Occipital lobe (tissue), 3 donors: ENCODE measurements at places on chromosomes 7 and 10. TPM values are rescaled to one million over a fixed set of nuclear protein-coding genes. Genes with fewer than 3 reads are reported as not detected.

GRCh38 chr7:44961844-44962482 lies 16.9 kb downstream of the MYO1G start:
- DNase-seq, result no peak

GRCh38 chr10:108445746-108446145 lies 1281.2 kb upstream of the SORCS1 start:
- DNase-seq, result no peak

- no peak for DNase-seq
These were observed 114.5 kb upstream of the INHBA start for GRCh38 chr7:41817386-41817785.

DNA sequence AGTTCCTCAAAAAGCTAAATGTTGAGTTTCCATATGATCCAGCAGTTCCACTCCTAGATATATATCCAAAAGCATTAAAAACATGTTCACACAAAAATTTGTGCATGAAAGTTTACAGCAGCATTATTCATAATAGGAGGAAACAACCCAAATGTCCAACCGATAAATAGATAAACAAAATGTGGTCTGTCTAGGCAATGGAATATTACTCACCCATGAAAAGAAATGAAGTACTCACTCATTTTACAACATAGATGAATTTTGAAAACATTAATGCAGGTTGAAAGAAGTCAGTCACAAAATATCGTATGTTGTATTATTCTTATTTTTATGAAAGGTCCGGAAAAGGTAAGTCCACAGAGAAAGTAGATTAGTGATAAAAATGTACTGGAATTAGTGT lies 34.0 kb downstream of the BMPR1A start:
- DNase-seq, result no peak

- no peak for DNase-seq
These were observed 149.1 kb upstream of the ADO start for GRCh38 chr10:62655337-62655994.

DNA sequence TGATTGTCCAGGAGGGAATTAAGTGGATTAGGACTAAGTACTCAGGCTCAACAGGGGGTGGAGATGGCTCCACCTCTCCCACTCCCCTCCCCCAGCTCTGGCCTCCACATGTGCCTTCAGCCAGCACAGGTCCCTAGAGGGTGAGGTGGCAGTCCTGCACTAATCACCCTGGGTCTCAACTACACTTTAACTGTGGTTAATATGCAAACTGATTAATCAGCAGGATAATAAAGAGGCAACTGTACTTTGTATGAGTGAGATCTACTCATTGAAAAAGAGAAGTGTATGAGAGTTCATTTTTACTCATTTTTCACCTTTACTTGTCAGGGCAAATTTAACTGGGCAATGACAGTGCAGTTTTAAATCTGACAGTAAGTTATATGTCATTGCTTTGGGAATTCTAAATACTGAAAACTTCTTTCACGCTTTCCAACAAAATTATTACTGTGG lies 223.8 kb upstream of the CCDC6 start:
- no peak for DNase-seq

GRCh38 chr7:11207565-11207964 lies 233.9 kb downstream of the PHF14 start:
- DNase-seq, result no peak

DNA sequence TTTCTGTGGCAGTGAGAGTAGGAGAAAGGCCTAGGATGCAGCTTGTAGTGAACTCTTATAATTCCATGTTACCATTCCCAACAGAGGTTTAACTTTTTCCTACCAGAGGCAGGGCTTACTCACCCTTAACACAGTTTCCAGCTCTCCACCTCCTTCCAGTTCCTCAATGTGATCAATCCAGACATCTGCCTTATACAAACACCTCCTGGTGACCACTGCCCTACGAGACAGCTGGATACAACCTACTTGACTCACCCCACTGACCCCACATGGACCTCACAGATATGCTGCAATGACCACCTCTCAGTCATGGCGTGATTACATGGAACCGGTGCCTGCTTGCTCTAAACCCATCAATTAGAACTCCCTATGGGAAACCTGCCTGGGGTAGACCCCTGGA lies 326.5 kb downstream of the TNS3 start:
- DNase-seq, result no peak

DNA sequence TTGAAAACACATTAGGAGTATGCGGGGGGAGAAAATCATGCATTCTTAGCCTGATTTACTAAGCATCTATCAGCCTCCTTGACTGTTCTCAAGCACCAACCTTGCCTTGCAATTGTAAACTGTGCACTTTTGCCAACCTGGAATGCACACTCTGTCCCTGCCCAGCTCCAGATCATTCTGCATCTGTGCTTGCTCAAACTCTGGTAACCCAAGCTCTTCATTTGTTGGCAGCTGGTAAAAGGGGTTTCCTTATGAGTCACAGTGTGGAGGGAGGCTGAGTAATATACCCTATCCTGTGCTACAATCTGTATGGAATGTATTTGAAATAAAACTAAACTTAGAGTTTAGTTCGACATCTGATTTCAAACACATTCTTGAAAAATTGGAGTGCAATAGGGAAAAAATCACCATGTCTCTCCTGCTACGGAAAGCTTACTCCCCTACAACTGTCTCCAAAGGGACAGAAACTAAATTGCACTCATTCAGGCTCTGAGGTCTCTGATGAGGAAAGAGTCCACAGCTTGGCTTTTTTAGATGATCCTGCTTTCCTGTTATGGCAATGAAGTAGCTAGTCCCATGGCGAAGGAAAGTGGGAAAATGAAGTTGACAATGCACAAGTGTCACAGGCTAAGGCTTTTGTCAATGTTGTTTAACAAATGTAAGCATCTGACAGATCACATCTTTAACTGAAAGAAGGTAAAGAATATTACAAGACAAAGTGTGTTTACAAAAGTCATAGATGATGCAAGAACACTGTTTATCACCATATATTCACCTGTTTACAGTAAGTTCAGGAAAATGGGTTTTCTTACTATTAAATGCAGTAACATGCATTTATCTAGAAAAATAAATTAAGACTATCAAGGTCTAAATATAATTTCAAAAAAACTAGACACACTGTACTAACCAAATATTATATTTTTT lies 61.9 kb downstream of the TES start:
- DNase-seq, result peak; percentile 24

- no peak for DNase-seq
These were observed 256.8 kb downstream of the BMPER start for GRCh38 chr7:34162027-34162565.

- no peak for DNase-seq
These were observed 161.7 kb upstream of the LYZL1 start for GRCh38 chr10:29127037-29127700.

The ADIRF gene
- not detected for total RNA-seq

The ITPRID1 gene
- 8.6 TPM for total RNA-seq

The LIPF gene
- total RNA-seq, result not detected

The GPRIN2 gene
- total RNA-seq, result 19.3 TPM

The FAM241B gene
- total RNA-seq, result 10.1 TPM

The MBLAC1 gene
- total RNA-seq, result 6.4 TPM
